ENCODE measurements at places on chromosomes 2 and 18. TPM values are rescaled to one million over a fixed set of nuclear protein-coding genes. Genes with fewer than 3 reads are reported as not detected.

CHPF gene
- total RNA-seq: 19.4 TPM

DSC2 gene
- total RNA-seq: 222 TPM

NEU2 gene
- total RNA-seq: not detected

RAB6C gene
- 0.35 TPM for total RNA-seq

- no peak for DNase-seq
These were observed 52.3 kb downstream of the ARHGAP28 start for GRCh38 chr18:6781796-6782195.

DNA sequence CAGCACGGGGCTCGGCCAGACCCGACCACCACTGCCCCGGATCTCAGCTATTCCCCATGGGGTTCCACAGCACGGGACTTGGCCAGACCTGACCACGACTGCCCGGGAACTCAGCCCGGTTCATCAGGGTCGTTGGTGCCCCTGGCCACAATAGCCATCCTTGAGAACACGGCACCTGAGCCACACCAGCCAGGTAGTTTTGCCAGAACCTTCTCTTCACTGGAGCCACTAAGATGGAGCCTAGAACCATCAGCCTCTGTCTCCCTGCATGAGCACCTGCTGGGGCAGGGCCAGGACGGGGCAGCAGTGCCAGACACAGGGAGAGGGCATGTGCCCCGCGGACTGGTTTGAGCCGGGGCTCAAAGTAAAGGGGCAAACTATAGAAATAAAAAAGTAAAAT lies 11.4 kb upstream of the KCNG2 start:
- DNase-seq: no peak

DNA sequence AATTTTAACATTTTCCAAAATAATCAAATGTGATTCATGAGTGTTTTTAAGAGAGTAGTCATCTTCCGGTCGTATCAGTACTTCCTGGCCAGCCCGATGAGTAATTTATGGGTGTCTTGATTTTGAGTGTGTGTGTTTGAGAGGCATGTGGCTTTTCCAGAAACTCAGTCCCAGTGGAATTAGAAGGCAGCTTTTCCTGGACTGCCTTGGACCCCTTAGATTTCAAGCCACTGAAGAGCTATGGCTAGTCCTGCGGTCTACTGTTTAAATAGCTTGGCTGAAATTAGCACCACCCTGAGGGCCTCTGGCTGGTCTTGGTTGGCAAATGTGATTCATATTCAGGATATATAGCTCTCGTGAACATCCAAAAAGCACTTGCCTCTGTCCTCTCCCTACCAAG lies 59.4 kb downstream of the HK2 start:
- no peak for DNase-seq

DNA sequence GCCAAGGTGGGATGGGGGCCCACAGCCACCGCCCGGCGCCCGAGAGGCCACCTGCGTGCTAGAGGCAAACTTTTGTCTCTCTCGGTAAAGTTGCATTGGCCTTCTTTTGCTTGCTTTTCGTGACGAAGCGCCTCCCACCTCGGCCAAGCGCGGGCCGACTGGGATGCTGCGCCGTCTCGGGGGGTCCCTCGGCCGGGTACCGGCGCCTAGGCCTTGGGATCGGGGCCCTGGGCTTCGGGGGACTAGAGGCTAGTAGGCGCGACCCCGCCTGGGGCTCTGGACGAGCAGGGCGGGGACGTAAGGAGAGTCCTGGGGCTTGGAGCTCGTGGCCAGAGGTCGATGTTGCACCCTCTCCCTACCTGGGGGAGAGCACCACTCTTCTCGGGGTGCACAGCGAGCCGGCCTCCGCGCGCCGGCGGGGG lies 545 bp downstream of the GLI2 start:
- DNase-seq: no peak

- DNase-seq: no peak
These were observed 185.5 kb downstream of the PTGR3 start for GRCh38 chr18:75023473-75023872.

EML6 gene
- total RNA-seq: 7.3 TPM

KCNE4 gene
- total RNA-seq: 0.55 TPM

GRCh38 chr2:169513094-169513493 lies 3.6 kb downstream of the KLHL41 start:
- no peak for DNase-seq

- DNase-seq: no peak
These were observed 104.4 kb upstream of the DNMT3A start for GRCh38 chr2:25446122-25446521.

ANKRD62 gene
- 0.17 TPM for total RNA-seq

DNA sequence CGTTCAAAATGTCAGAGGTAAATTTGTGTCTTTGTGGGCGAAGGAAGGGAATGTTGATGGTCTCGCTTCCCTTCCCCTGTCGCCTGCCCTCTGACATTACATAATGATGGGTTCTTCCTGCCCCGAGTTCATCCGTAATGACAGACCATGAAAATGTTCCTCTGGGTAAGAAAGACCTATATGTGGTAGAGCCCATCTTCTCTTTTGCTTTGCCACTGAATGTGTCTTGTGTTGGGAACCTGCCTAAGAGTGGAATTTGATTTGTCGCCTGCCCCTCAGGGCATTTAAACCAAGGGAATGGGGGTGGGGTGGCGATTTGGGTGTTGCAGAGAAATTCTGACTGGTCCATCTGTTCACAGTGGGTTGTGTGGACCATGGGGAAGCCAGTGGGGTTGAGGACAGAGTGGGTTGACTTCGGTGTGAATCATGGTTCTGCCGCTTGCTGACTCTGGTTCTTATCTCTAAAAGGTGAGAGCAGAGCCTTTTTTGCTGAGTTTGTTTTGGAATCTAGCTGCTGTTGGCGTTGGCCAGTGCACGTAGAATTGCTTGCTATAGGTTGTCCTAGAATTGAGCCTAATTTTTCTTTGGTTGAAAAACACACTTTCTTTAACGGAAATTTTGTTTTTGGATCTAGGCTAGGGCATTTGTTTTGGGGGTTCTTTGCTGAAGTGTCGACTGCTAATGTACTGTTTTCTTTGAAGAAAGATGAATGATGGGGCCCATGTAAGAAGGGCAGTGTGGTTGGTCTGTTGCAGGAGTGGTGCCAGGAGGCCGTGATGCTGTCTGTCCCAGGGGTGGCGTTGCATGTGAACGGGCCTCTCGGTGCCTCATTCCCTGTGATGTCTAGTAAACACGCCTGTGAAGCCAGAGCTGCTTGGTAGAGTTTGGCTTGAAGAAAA lies 1.3 kb downstream of the INPP4A start:
- DNase-seq: no peak

DNA sequence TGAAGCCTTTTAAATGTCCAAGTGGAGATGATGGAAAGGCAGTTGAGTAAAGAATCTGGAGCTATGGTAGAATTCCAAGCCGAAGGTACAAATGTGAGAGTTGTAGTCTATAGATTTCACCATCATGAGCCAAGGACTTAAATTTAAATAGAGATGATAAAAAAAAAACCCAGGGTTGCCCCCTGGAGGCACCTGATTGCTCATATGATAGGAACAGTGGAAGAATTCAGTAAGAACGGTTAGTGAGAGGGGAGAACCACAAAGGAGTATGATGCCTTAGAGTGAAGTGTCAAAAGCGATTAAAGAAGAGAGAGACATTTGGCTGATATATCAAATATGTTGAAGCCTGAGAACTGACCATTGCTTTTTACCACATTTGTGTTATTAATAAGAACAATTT lies 11.9 kb downstream of the NYAP2 start:
- no peak for DNase-seq

- DNase-seq: no peak
These were observed 38.5 kb upstream of the MYO3B start for GRCh38 chr2:170139276-170139967.

DNA sequence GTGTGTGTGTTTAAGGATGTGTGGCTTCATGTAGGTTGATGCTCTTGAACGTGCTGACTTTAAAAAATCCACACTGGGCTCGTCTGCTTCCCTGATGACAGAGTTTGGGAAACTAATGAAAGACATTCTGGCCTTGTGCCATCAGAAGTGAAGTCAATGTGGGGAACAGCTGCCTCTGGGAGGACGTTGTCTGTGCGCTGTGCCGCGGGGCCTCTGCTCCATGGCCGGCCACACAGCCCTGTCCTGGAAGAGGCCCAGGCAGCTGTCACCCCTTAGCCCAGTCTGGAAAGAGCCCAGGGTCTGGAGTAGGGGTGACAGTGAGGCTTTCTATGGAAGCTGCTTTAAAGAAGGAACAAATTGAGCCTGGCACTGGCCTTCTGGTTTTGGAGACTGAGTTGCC lies 155.8 kb downstream of the SH3RF3 start:
- DNase-seq: no peak

DNA sequence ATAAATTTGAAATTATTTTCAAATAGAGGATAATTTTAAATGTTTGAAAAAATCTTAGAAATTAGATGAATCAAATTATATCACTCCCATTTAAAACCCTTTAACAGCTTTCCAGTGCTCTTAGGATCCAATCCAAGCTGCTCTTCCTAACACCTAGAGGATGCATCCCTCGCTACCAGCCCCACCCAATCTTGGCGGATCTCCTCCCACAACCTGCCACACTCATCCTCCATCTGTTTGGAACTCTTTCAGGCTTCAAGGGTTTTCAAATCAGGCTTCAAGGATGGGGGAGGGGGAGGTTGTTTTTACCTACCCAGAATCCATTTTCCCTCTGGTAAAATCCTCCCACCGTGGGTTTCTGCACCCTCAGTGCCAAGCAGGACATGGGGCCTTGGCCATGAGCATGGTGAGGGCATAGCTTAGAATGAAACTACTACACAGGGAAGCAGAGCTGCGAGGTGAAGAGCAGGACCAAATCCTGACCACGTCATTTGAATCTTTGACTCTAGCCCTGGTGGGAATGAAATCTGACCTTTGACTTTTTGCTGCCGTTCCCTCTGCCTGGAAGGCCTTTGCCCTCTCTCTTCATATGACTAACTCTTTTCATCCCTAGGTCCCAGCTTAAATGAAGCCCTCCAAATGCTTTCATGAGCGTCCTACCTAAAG lies 113.0 kb upstream of the MAPRE2 start:
- DNase-seq: no peak

IL1R1 gene
- total RNA-seq: 40.1 TPM

FAM117B gene
- total RNA-seq: 11.5 TPM

UGT1A3 gene
- total RNA-seq: 4.7 TPM

DNA sequence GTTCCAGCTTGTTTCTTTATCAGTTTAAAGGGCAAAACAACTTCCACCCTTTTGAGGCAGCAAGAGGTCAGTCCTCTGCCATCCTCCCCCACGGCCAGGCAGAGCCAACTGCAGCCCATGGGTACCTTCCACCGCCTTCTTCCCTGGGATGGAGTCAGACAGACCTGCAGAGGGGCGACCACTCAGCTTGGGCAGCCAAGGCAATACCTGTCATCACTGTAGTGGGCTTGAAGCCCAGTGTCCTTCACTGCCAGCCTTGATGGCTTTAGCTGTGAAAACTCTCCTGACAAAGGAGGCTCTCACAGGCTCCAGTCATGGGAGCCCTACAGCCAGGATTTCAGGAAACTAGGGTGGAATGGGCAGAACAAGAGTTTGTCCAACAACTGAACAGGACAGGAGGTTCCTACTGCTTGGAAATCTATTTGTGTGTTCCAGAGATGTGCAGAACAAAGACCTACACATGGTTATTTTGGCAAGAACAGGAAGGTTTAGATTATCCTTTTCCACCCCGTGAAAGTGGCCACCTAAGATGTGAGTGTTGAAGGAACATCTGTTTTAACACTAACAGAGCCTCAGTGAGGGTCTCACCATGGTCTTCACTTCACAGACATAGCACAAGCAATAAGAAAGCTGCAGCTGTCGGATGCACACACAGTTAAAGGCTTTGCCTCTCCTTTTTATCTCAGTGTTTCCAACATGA lies 93.9 kb upstream of the RMDN2 start:
- DNase-seq: no peak

CIDEA gene
- total RNA-seq: 0.98 TPM

CCDC141 gene
- 7.4 TPM for total RNA-seq

LCT gene
- total RNA-seq: 0.09 TPM

ICOS gene
- total RNA-seq: 0.36 TPM

- DNase-seq: no peak
These were observed 182.1 kb downstream of the TWIST2 start for GRCh38 chr2:239029958-239030357.

- DNase-seq: no peak
These were observed 27.3 kb upstream of the ITGB6 start for GRCh38 chr2:160227293-160227915.

- no peak for DNase-seq
These were observed 80.0 kb upstream of the LDLRAD4 start for GRCh38 chr18:13138420-13139139.

SAG gene
- 0.63 TPM for total RNA-seq

SERPINB2 gene
- not detected for total RNA-seq

FAM161A gene
- total RNA-seq: 1.2 TPM

CMPK2 gene
- 9.8 TPM for total RNA-seq

Measured in mucosa of descending colon (tissue), 3 donors.